ENCODE measurements at places on chromosomes 11 and 22. TPM values are rescaled to one million over a fixed set of nuclear protein-coding genes. Genes with fewer than 3 reads are reported as not detected.

DNA sequence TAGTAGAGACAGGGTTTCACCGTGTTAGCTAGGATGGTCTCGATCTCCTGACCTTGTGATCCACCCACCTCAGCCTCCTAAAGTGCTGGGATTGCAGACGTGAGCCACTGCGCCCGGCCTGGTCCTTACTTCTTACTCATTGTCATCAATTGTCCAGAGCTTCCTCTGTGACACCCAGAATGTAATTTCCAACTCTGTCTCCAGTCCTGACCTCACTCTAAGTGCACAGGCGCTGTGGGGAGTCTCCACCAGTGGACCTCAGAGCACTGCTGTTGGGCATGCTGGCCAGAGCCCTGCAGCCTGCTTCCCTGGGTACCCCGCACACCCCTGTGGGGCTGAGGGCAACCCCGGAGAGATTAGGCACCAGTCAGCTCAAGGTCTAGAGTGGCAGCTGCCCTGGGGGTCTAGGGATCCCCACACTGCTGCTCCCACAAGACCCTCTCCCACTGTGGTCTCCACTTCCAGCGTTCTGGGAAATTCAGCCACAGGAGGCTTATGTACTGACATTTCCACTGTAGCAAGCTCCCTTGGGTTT is 1140.3 kb downstream of the TBC1D22A start:
- H3K4me1 ChIP-seq, result no peaks in the 10 kb centered on the region
- no peak overlapping the region for H3K4me3 ChIP-seq
- peaks cover 5% of the 10 kb centered on the region for H3K27me3 ChIP-seq
- no peak for DNase-seq

- no peak overlapping the region for H3K27ac ChIP-seq
- no peaks in the 10 kb centered on the region for H3K27me3 ChIP-seq
Measured at GRCh38 chr11:112842151-112842550, 119.1 kb upstream of the NCAM1 start.

DNA sequence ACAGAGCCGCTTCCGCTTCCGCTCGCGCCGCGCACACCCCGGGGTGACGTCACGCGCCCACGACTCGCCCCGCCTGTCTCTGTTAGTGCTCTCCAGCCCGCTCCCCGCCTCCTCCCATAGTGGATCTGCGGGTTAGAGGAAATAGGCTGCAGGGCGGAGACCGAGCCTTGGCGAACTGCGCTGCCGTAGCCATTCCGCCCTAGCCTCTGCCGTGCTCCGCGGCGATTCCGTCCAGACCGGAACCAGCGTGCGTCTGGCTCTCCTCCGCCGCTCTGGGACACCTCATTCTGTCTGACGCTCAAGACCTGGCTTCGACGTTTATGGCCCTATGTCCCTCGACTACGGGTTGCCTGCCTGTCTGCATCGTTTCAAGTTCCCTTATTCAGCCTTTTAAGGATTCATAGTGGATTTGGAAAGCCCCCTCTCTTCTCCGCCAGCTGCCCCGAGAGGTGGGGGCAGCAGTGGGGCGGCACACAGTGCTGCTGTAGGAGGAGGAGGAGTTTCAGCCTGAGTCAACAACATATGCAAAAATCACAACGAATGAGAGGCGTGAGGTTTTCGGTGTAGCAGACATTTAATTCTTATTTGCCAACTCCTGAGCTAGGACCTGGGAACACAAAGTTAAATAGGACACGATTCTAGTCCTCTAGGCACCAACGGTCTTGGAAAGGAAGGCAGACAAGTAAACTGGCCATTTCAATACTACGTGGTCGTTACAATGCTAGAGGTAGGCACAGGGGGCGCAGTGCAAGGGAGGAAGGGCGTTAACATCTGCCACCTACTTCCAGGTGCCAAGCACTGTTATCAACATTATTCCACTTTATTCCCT is at the start of gene TAF10:
Gene TAF10, minus strand, starts transcription at position 4 of the 829 bp plus-strand sequence. CDS start 27 bp downstream, outside the sequence.
- H3K4me3 ChIP-seq, result peak within 1 kb of the TSS; percentile 88
- peak within 1 kb of the TSS; percentile 86 for H3K27ac ChIP-seq
- no peaks in the 10 kb centered on the region for H3K27me3 ChIP-seq
- peaks cover 8% of the 10 kb centered on the region for H3K4me1 ChIP-seq

GRCh38 chr11:3223932-3224381 is 5.3 kb upstream of the MRGPRG start:
- no peaks in the 10 kb centered on the region for H3K27me3 ChIP-seq
- no peak overlapping the region for H3K4me3 ChIP-seq
- no peaks in the 10 kb centered on the region for H3K36me3 ChIP-seq
- peaks cover 32% of the 10 kb centered on the region for H3K4me1 ChIP-seq
- DNase-seq, result peak; percentile 27

- H3K27ac ChIP-seq, result no peak overlapping the region
- no peaks in the 10 kb centered on the region for H3K36me3 ChIP-seq
- H3K4me3 ChIP-seq, result no peak overlapping the region
- H3K4me1 ChIP-seq, result no peaks in the 10 kb centered on the region
Measured at GRCh38 chr11:76263657-76264056, 57.4 kb upstream of the WNT11 start.

DNA sequence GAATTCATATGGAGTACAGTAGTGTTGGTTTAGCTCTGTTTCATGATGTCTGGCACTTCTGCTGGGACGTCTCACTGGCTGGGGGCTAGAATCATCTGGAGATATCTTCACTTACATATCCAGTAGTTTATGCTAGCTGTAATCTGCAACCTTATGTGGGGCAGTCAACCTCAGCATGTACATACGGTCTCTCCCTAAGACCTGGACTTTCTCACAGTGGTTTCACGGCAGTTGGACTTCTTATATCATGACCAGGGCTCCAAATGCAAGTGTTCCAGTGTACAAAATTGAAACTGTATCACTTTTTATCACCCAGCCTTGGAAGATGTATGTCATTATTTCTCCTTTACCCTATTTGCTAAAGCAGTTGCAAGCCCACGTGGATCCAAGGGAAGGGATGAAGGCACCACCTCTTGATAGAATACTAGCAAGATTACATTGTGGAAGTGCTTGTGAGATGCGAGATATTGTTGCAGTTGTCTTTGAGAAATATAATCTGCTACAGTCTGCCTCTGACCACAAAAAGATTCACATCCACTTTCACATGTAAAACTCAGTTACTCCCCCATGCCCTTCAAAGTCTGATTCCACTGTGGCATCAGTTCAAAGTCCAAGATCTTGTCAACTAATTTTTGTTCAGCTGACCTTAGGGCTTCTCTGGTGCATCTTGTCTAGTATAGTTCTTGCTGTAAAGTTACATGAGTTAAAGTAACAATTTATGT is 316.6 kb upstream of the NCAM1 start:
- DNase-seq, result no peak
- peaks cover 15% of the 10 kb centered on the region for H3K36me3 ChIP-seq

GRCh38 chr11:48036011-48036410 is 55.7 kb downstream of the PTPRJ start:
- no peak for DNase-seq
- no peaks in the 10 kb centered on the region for H3K27me3 ChIP-seq
- peaks cover 38% of the 10 kb centered on the region for H3K4me1 ChIP-seq
- H3K4me3 ChIP-seq, result no peak overlapping the region

GRCh38 chr11:107017433-107018218 is 650 bp downstream of the GUCY1A2 start:
- H3K4me1 ChIP-seq, result peaks cover 12% of the 10 kb centered on the region
- H3K4me3 ChIP-seq, result peak overlapping the region; percentile 60
- no peak overlapping the region for H3K27ac ChIP-seq
- H3K36me3 ChIP-seq, result no peaks in the 10 kb centered on the region
- peaks cover 51% of the 10 kb centered on the region for H3K27me3 ChIP-seq

DNA sequence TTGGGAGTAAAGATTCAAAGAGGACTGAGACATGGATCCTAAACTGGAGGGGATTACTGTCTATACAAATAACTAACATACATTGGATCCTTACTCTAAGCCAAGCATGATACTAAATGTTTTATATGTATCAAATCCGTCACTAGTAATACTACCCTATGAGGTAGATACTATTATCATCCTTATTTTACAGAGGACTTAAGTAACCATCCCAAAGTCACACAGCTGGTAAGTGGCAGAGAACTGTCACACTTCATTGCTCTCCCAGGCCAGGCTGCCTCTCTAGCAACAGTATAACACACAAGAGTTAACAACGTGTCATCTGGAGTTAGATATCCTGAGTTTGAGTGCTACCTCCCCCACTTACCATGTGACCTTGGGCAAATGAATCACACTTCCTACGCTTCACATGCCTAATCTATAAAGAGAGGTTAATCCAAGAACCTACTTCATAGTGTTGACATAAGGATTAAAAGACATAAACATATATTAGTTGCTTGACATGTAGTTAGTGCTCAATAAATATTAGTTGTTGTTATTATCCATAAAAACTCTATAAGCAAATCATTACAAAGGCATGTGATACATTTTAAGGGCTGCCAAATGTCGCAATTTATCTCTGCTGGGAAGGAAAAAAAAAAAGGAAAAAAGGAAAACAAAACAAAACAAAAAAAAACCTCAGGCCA is 33.8 kb upstream of the SPON1 start:
- H3K4me3 ChIP-seq, result no peak overlapping the region
- H3K27me3 ChIP-seq, result no peaks in the 10 kb centered on the region
- H3K4me1 ChIP-seq, result peaks cover 26% of the 10 kb centered on the region
- H3K27ac ChIP-seq, result no peak overlapping the region
- H3K36me3 ChIP-seq, result no peaks in the 10 kb centered on the region
- no peak for DNase-seq

- no peaks in the 10 kb centered on the region for H3K36me3 ChIP-seq
- H3K4me3 ChIP-seq, result no peak overlapping the region
- peaks cover 46% of the 10 kb centered on the region for H3K27me3 ChIP-seq
- peaks cover 17% of the 10 kb centered on the region for H3K4me1 ChIP-seq
- peak; percentile 4 for DNase-seq
Measured at GRCh38 chr22:23068096-23068831, 2.1 kb upstream of the GNAZ start.

DNA sequence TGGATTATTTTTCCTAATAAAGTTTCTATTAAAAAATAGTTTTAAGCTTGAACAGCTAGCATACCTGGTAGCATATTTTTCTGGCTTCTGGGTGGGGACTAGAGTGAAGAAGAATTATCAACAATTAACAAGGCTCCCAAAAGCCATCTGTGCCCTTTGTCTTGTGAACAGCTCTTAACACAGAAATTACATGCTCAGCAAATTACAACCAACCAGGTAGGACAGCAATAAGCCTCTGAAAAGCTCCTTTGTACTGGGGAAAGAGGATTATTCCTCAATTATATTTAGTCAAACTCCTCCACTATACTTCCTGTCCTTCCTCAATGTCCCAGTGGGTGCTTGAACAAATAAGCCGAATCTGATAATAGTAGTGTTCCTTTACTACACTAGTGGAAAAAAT is 162.8 kb downstream of the RAB38 start:
- H3K4me3 ChIP-seq, result no peak overlapping the region
- peaks cover 11% of the 10 kb centered on the region for H3K4me1 ChIP-seq
- H3K27ac ChIP-seq, result no peak overlapping the region
- no peak for DNase-seq

- no peak for DNase-seq
- H3K4me3 ChIP-seq, result no peak overlapping the region
Measured at GRCh38 chr11:129141748-129142523, 50.2 kb downstream of the ARHGAP32 start.

DNA sequence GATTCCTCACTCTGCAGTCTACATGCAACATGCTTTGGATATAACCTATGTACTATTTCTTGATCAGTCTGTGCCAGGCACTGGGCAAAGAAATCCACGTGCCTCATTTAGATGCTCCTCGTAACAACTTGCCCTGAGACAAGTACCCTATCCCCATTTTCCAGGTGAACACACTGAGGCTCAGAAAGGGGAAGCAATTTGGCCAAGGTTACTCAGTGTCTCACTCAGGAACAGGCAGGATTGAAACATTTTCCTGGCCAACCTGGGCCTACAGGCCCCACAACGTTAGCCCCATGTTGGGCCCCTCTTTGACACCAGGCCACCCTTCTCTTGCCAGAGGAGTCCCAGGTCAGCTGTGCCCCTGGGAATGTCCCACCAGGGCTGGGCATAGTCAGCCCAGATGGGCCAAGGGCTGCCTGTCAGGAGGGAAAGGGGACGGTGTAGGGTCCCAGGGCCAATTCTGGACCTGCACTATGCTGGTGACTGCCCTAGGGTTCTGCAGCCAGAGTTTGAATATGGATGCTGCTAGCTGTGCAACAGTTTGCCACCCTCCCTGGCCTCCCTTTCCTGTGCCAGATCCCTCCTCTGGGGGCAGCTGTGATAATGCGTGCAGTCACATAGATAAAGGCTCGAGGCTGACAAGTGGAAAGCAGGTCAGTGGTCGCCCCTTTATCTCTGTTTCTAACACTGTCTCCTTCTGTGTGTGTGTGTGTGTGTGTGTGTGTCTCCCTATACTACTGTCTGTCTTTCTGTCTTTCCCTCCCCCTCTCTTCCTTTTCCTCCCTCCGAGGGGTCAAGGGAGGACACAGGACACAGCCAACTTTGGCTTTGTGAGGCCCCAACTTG is 10.4 kb upstream of the EMID1 start:
- H3K4me1 ChIP-seq, result no peaks in the 10 kb centered on the region
- no peak overlapping the region for H3K27ac ChIP-seq
- no peak for DNase-seq
- no peak overlapping the region for H3K4me3 ChIP-seq

GRCh38 chr11:9689721-9690120 is 25.8 kb downstream of the SWAP70 start:
- H3K27ac ChIP-seq, result no peak overlapping the region
- H3K27me3 ChIP-seq, result no peaks in the 10 kb centered on the region
- DNase-seq, result no peak

GRCh38 chr11:91871791-91872190 is 352.8 kb upstream of the FAT3 start:
- H3K36me3 ChIP-seq, result no peaks in the 10 kb centered on the region
- no peak for DNase-seq
- H3K27me3 ChIP-seq, result no peaks in the 10 kb centered on the region
- no peak overlapping the region for H3K27ac ChIP-seq

- H3K36me3 ChIP-seq, result peaks cover 3% of the 10 kb centered on the region
- DNase-seq, result no peak
- no peak overlapping the region for H3K4me3 ChIP-seq
Measured at GRCh38 chr22:46405901-46406300, 70.4 kb downstream of the TRMU start.

- H3K4me3 ChIP-seq, result no peak overlapping the region
- DNase-seq, result no peak
- H3K36me3 ChIP-seq, result no peaks in the 10 kb centered on the region
- no peak overlapping the region for H3K27ac ChIP-seq
Measured at GRCh38 chr11:85756401-85757200, 54.3 kb downstream of the SYTL2 start.

- no peak overlapping the region for H3K4me3 ChIP-seq
- H3K27me3 ChIP-seq, result no peaks in the 10 kb centered on the region
- no peak overlapping the region for H3K27ac ChIP-seq
- H3K36me3 ChIP-seq, result no peaks in the 10 kb centered on the region
- H3K4me1 ChIP-seq, result peaks cover 4% of the 10 kb centered on the region
- DNase-seq, result no peak
Measured at GRCh38 chr11:58999291-58999680, 60.0 kb downstream of the GLYATL1 start.

- DNase-seq, result no peak
- no peaks in the 10 kb centered on the region for H3K36me3 ChIP-seq
- no peak overlapping the region for H3K4me3 ChIP-seq
Measured at GRCh38 chr22:23570681-23571080, 9.4 kb downstream of the IGLL1 start.

The CARNS1 gene
- total RNA-seq, result 2.6 TPM

The TUBA8 gene
- total RNA-seq, result 0.72 TPM

The CCDC157 gene
- total RNA-seq, result 3.8 TPM

The RGL4 gene
- not detected for total RNA-seq

The HEPN1 gene
- total RNA-seq, result not detected

The ZNRF3 gene
- total RNA-seq, result 20.6 TPM

The CDC42EP2 gene
- 15.2 TPM for total RNA-seq

The SLC7A4 gene
- 0.21 TPM for total RNA-seq

All from WTC11 (cell line).